Activated naive CD8-positive, alpha-beta T cell treated with anti-CD3 and anti-CD28 coated beads, Interleukin-2, amount 10 ng/mL, durations not matched to agents 7 days and 5 days (primary cell): ENCODE measurements at places on chromosomes 5 and 9. TPM values are rescaled to one million over a fixed set of nuclear protein-coding genes. Genes with fewer than 3 reads are reported as not detected.

GRCh38 chr5:57613741-57614140, 131.1 kb upstream of the ACTBL2 start:
- no peak overlapping the region for H3K4me3 ChIP-seq
- no peak overlapping the region for H3K27ac ChIP-seq
- H3K36me3 ChIP-seq, result no peaks in the 10 kb centered on the region
- H3K27me3 ChIP-seq, result peaks cover 21% of the 10 kb centered on the region
- DNase-seq, result no peak
- H3K4me1 ChIP-seq, result no peaks in the 10 kb centered on the region

DNA sequence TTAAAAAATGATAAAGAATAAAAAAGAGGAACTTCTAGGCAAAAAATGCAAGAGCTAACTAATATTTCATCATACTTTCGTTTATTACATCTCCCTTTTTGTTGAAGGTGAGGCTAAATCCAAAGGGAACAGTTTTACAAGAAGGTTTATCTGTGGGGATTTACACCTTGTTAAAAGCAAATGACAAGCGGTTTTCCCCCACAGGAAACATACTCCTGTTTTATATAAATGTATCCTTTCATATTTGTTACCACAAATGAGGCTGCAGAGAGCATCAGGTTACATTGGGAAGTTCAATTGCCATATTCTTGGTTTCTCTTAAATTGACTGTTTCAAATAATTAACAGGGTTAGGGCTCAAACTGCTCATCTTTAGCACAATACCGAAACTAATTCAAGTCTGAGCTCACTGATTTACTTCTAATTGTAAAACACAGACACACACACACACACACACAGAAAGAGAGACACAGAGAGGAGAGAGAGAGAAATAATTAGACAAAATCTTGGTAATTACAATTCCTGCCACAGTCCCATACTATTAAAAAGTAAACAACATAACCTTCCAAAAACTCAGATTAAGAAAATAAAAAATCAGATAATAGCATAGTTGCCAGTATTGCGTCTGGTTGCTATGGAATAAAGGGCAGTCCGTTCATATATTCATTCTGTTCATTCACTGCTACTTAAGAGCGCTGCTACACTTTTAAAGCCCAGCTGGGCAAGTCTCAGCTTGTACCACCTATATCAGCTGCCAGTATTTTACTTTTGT, 17.1 kb downstream of the RFX3 start:
- H3K4me1 ChIP-seq, result peaks cover 16% of the 10 kb centered on the region
- H3K27ac ChIP-seq, result peak overlapping the region; percentile 19
- DNase-seq, result no peak

The SNCAIP gene
- not detected for total RNA-seq

DNA sequence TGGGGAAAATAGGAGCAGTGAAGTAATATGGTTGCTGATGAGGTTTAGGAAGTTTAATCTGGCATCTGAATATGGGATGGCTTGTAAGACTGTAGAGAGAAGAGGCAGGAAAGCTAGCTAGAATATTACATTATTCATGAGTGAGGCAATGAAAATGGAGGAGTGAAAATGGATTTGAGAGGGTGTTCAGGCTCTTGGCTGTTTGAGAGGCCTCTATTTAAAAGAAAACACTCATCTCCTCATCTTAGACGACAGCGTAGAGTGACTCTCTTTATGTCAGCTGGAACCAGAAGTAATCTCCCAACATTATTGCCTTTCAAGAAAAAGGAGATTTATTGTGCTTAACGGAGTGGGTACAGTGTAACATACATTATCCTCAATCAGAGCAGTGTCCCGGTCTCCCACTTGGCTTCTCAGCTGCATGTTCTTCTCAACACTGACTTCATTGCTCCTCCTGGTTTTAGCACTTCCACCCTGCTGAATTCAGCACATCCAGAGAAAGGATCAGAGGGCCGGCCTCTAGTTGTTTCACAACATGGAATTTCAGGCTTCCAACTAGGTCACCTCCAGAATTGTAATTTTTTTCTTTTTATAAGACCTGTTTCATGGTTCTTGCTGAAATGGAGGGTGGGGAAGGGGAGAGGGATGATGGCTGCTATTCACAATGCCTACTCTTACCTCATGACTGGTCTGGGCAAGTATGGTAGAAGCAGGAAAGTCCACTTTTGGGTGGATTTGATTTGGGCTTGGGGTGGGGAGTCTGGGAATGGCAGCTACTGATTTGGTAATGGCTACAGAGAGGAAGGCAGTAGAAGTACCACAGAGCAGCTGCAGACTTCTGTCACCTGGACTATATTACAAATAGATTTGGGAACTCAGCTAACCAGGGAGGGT, 52.9 kb upstream of the KIAA1958 start:
- DNase-seq, result no peak
- H3K36me3 ChIP-seq, result peaks cover 19% of the 10 kb centered on the region
- peaks cover 2% of the 10 kb centered on the region for H3K4me1 ChIP-seq

DNA sequence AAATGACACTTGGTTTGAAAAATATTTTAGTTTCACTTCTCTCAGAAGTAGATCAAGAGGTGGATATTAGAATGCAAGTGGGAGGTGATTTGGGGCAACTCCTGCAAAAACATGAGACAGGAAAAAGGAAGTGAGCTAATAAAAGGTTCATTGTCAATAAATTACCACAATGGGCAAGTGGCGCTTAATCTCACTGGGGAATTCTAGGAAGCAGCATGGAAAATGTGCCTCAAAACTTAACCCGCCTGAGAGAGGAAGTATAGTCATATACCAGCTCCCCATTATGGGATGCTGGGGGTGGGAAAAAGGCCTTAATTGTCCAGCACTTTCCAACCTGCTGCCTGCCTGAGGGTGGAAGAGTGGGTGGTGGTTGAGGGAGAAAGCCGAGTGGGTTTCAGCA, 204.1 kb downstream of the ELAVL2 start:
- H3K36me3 ChIP-seq, result no peaks in the 10 kb centered on the region
- H3K27me3 ChIP-seq, result no peaks in the 10 kb centered on the region
- no peak overlapping the region for H3K4me3 ChIP-seq
- no peak for DNase-seq

The SNX18 gene
- total RNA-seq, result 26.2 TPM

GRCh38 chr5:99033014-99033900, 104.5 kb upstream of the CHD1 start:
- peaks cover 3% of the 10 kb centered on the region for H3K36me3 ChIP-seq
- peak overlapping the region; percentile 89 for H3K4me3 ChIP-seq
- no peak for DNase-seq
- H3K4me1 ChIP-seq, result peaks cover 29% of the 10 kb centered on the region
- peak overlapping the region; percentile 97 for H3K27ac ChIP-seq

The IL7R gene
- total RNA-seq, result 891 TPM

- H3K4me1 ChIP-seq, result peaks cover 2% of the 10 kb centered on the region
- H3K27me3 ChIP-seq, result peaks cover 4% of the 10 kb centered on the region
- H3K36me3 ChIP-seq, result no peaks in the 10 kb centered on the region
- H3K4me3 ChIP-seq, result no peak overlapping the region
- H3K27ac ChIP-seq, result no peak overlapping the region
- no peak for DNase-seq
These were observed 278.4 kb downstream of the NSG2 start for GRCh38 chr5:174323878-174324281.

DNA sequence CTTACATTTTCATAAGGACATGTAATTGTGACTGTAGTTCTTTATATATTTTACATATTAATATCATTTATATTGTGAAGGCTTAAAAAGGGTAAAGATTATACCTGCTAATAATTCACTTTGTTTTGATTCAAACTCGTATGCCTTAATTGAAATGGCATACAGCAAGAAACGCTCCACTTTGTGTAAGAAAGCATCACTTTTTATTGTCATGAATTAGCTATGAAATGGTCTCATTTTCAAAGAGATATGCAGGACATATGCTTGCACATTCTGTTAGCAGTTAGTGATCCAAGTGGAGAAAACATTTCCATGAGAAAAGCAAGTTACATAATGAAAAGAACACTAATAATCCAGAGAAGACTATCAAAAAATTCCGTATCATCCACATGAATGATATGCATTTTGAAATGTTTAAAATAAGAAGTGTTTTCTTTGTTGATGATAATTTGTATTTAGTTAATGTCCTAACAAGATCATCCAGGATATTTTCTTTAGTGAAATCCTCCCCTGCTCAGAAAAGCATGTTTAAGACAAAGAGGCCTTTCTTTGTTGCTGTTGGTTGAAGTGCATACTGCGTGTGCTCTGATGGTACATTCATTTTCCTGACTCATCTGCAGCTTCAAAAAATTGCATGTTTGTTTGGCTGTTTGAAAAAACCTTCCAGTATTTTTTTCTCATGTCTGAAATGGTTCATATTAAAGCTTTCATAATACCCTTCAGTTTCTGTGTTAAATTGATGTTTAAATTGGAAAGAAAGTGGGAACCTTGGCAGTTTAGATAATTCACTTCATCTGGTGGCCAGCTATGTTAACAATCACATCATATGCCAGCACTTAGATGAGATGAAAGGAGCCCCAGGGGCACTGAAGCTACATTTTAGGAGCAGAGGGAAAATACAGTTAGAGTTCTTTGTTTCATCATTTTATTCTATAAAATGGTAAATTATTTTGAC, 242.2 kb downstream of the CSNK1G3 start:
- H3K4me1 ChIP-seq, result no peaks in the 10 kb centered on the region
- H3K27ac ChIP-seq, result no peak overlapping the region
- H3K27me3 ChIP-seq, result no peaks in the 10 kb centered on the region
- H3K4me3 ChIP-seq, result no peak overlapping the region
- no peaks in the 10 kb centered on the region for H3K36me3 ChIP-seq
